T-helper 1 cell (primary cell): ENCODE measurements at places on chromosomes 7 and 10.

- DNase-seq = no peak
These were observed 445.0 kb upstream of the KLF6 start for GRCh38 chr10:4230036-4230435.

- no peak for DNase-seq
These were observed 103.4 kb downstream of the TRIL start for GRCh38 chr7:28854750-28855074.

DNA sequence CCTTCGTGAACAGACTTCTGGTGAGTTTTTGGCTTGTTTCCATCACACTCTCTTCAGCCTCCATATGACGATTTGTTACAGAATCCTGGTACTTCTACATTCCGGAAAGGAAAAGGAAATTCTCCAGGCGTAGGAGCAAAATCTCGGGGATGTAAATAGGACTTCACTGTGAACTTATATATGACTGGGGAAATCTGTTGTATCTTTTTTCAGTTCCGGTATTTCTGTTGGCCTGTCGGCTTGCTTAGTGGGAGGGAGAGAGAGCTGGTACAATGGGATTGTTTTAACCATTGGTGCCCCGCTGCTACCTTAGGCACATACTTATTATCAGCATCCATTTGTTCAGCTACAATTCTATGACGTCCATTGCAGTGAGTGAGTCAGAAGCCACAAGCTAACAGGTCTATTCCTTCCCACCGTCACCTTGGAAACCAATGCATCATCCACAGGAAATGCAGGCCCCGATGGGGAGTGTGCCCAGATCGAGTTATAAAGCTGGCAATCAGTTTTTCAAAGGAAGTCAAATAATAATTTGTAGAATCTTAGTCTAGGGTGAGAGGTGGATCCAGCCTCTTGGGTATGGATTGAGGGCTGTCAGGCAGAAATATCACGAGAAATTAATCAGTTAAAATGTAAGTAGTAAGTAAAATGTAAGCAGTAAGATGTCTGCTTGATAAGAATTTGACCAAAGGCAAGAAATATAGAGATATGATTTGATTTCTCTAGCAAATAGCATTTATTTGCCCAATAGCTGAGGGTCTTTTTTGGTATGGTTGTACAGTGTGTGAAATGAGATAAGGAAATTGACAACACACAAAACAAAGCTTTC, 92.0 kb upstream of the MKLN1 start:
- DNase-seq = peak; percentile 60

DNA sequence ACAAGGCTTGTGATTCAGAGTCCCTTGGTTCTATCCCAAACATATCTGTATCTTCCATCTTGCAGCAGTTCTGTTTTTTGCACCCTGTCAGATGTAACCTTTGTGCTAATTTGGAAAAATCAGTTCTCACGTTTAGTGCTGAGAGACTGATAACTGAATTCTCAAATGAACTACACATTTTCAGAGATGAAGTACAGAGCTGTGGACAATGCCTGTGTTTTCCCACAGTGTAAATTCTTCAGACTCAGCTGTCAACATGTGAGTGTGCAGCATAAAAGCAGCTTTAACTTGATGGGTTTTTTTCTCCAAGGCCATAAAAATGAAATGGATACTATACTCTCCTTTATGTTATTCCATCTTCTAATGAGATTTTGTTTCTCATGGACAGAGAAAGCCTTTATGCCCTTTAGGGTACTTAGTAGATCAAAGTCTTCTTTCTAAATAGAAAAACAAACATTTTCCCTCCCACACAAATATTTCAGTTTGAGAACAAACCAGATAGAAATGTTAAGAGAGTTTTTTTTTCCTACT, 150.9 kb downstream of the SEMA3A start:
- no peak for DNase-seq

DNA sequence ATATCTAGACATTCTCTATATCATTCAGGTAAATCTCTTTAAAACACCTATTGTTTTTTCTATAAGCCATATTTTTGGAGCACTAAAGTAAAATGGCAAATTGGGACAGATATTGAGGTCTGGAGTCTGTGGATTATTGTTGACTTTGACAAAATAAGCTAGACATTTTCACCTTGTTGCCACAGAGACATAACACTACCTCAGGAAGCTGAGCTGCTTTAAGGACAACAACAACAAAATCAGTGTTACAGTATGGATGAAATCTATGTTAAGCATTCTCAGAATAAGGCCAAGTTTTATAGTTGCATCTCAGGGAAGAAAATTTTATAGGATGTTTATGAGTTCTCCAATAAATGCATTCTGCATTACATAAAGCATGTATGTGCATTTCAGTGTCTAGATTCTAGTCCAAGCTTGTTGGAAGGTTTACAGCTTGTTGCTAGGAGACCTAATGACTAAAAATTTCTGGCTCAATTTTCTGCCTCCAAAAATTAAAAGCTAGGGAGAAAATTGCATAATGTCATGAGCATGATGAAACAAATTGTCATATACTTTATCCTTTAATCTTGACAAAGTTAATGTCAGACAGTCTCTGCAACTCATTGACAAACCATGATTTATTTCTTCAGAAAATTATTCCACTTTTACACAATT, 18.3 kb downstream of the LIPM start:
- no peak for DNase-seq

GRCh38 chr10:75876710-75877109, 445.3 kb downstream of the LRMDA start:
- no peak for DNase-seq

DNA sequence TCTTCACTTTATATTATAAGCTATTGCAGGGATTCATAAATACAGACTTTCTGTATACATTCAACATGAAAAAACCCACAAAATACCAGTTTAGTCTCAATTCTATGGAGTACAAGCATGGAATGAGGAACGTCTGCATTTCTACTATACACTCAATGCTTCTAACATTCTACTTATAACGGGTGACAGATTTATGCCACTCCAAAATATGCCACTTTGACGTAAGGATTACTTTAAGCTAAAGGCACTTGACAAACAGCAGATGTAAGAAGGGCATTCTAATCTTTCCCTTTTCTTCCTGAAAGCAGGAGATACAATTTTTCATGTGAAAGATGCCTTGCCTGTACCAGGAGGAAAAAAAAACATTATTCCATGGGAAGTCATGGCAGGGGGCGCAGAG, 205.5 kb upstream of the LRRN3 start:
- DNase-seq = no peak

GRCh38 chr7:81150951-81151361, 232.1 kb upstream of the SEMA3C start:
- DNase-seq = no peak

GRCh38 chr7:83643739-83644138, 5.2 kb downstream of the SEMA3E start:
- no peak for DNase-seq

DNA sequence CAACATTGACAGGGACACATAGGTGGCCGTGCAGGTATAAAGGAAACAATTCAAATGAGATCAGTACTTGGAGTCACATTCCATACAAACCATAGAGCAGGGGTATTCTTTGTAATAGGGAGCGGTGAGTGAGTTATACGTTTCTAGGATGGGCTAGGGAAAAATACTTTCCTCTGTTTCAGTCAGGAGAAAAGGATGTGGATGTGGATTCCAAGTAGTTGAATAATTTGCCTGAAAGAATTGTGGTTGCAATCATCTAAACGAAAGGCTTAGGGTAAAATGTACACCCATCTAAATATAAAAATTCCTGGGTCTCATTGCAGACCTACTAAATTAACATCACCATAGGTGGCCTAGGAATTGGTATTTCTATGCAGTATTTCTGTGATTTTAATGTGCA, 270.7 kb upstream of the IGFBP3 start:
- DNase-seq = no peak

DNA sequence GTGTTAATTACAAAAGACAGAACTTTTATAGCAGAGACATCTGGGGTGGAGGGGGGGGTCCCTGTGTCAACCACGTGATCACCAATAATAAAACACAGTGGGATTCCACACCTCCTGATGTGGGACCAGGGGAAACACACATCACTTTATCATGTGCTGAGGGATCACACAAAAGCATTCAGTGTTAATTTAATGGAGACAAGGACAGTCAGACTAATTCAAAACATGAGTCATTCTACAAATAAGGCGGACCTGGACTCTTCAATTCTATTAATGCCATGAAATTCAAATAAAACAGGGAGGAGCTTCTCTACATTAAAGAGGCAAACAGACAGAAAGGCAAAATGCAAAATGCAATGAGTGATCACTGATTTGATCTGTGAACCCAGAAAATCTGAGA, 67.3 kb upstream of the PFKP start:
- DNase-seq = no peak

- DNase-seq = no peak
These were observed 205.1 kb upstream of the CXCL12 start for GRCh38 chr10:44589944-44590449.

- DNase-seq = no peak
These were observed 32.6 kb upstream of the ELN start for GRCh38 chr7:73995330-73995729.

GRCh38 chr10:12500381-12501303, 151.3 kb downstream of the CAMK1D start:
- no peak for DNase-seq

DNA sequence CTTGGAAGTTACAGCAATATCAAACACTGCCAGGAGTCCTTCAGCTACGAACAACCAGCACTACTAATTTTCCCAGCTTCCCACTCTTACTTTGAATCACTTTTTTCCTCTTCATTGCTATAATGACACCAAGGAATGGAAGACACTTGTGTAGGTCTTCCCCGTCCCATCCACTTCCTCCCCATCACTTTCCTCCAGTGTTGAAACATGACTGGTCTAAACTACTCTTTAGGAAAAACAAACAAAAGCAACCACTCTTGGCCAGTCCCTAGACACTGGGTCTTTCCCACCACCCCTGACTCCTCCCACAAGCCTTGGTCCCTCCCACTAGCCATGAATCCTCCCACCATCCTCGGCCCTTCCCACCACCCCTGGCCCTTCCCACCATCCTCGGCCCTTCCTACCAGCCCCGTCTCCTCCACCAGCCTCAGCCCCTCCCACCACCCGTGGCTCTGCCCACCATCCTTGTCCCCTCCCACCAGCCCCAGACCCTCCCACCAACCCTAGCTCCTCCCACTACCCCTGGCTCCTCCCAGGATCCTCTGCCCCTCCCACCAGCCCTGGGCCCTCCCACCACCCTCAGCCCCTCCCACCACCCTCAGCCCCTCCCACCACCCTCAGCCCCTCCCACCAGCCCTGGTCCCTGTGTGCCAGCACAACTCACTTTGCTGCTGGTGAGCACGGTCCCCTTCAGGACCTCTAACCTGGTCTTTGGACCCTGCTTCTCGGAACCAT, 68.5 kb downstream of the CXCL12 start:
- no peak for DNase-seq

GRCh38 chr7:149469806-149470205, 8.9 kb upstream of the ZNF777 start:
- DNase-seq = no peak

DNA sequence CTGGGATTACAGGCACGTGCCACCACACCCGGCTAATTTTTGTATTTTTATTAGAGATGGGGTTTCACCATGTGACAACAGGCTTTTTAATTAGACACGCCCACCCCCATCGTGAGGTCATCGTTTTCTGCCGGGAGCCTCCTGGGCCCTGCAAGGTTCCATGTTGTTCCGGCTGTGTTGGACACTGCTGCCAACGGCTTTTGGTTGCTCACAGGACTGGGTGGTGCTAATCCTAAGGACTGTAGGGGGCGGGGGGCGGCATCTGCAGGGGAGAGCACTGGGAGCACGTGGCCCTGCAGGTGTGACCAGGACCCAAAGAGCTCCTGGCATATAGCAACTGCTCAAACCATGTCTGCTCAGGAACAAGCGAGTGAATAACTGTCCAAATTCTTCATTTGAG, 29.5 kb upstream of the INSIG1 start:
- DNase-seq = no peak

DNA sequence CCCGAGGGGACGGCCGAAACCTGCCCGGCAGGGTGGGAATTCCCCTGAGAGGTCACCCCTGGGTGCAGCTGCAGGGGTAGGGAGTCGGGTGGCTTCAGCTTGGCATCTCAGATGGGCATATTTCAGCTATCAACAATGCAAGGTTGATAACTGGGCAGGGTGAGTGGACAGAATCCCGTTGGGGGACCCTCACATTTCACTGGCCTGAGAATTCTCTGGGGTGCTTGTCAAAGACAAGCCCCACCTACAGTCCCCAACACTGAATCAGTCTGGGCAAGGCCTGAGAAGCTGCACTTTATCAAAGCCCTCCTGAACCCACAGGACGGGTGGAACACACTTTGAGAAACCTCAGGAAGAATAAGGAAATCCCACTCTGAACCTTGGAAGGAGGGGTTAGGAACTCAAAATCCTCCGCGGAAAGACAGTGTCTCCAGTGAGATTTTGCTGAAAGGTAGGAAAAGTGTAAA, 3.1 kb downstream of the RGS10 start:
- DNase-seq = no peak

DNA sequence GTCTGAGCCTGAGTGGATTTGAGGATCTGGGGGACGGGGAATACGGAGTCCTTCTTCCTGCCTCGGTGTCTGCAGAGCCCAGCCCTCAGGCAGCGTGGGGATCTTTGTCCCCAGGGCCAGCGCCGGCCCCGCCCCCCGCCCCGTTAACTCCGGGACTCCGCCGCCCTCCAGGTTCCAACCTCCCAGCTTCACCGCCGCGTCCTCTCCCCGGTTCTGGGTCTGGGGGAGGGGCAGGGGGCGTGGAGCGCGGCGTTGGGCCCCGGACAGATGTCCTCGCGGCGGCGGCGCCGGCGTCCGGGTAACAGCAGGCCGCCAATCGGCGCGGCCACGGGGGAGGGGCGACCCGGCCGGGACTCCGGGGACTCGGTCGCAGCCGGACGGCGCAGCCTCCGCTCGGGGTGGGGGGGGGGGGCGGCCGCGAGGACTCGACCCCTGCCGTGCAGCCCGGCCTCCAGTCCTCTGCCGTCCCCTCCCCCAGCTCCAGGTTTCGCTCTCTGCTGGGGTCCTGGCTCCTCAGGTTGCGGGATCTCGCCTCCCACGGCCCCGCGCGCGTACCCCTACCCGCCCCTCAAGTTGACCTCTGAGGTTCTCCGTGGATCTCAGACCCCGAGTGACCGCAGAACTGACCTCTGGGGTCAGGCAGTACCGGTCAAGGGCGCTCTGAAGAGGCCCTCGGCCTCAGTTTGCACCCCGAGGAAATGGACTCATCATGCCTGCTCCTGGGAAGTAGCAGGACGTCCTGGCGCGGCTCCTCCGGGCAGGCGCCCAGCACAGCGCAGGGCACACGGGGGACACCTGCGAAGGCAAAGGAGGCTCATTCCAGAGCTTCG, 2.3 kb upstream of the ELFN1 start:
- no peak for DNase-seq

GRCh38 chr7:143381427-143382125, 431 bp downstream of the ZYX start:
- DNase-seq = no peak

GRCh38 chr7:145031162-145031561, 195.3 kb upstream of the TPK1 start:
- DNase-seq = no peak
